Large intestine (tissue), 12 donors: ENCODE measurements at places on chromosomes 4 and X. TPM values are rescaled to one million over a fixed set of nuclear protein-coding genes. Genes with fewer than 3 reads are reported as not detected.

- DNase-seq: no peak
These were observed 169.9 kb upstream of the RBPJ start for GRCh38 chr4:26150948-26151347.

The SPON2 gene
- polyA plus RNA-seq: 54.6 TPM

The RAB9B gene
- 3.2 TPM for polyA plus RNA-seq

The HS3ST1 gene
- polyA plus RNA-seq: 1.4 TPM

DNA sequence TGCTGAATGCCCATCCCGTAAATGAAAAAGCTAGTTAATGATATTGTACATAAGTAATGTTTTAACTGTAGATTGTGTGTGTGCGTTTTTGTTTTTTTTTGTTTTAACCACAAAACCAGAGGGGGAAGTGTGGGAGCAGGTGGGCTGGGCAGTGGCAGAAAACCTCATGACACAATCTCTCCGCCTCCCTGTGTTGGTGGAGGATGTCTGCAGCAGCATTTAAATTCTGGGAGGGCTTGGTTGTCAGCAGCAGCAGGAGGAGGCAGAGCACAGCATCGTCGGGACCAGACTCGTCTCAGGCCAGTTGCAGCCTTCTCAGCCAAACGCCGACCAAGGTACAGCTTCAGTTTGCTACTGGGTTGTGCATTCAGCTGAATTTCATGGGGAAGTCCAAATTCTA lies at the start of gene SPP1:
Gene SPP1, plus strand, starts transcription at position 249 of the 400 bp plus-strand sequence. CDS start 1,182 bp downstream, outside the sequence.
- no peak for DNase-seq

The PCYT1B gene
- polyA plus RNA-seq: 3.8 TPM

The SCD5 gene
- polyA plus RNA-seq: 68.1 TPM

DNA sequence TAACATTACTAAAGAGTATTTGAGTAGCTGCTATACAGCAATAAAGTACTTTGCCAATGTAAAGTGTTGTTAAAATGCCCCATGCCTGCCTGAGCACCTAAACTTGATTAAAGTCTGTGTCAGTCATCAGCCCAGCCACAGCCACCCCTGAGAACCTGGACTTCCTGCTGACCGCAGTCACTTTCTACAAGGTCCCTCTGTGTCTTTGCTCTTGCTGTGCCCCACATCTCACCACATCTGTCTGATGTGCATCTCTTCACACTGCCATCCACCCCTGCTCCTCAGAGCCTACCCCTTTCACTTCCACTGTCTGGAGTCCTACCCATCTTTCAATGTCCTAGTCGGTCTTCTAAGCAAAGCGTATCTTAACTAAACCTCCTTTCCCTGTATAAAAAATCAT lies 25.7 kb downstream of the ALPK1 start:
- no peak for DNase-seq

GRCh38 chr4:85756938-85757337 lies 282.0 kb downstream of the ARHGAP24 start:
- DNase-seq: no peak

The F9 gene
- polyA plus RNA-seq: not detected

The SPANXA2 gene
- polyA plus RNA-seq: not detected

GRCh38 chrX:123990602-123991001 lies 29.1 kb downstream of the STAG2 start:
- DNase-seq: no peak

- no peak for DNase-seq
These were observed 153.8 kb downstream of the SPATA18 start for GRCh38 chr4:52204921-52205320.

DNA sequence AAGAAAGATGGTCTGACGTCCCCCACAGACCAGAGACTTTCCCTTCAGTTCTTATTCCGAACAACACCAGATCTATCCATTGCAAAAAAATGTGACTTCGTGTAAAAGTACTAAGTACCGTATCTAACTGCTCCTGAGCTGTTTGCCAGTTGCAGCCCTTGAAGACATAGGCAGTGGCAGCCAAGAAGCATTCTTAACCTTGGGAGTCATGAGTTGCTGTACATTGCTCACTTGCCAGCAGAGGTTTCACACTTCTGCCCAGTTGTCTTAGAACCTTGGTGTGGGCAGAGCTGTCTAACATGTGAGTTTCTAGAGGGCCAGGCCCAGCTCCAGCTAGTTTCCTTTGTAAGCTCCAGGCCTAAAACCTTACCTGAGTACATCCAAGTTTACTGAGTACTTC lies 10.5 kb upstream of the CHRDL1 start:
- DNase-seq: no peak

GRCh38 chr4:147332091-147332490 lies 148.8 kb upstream of the EDNRA start:
- no peak for DNase-seq

DNA sequence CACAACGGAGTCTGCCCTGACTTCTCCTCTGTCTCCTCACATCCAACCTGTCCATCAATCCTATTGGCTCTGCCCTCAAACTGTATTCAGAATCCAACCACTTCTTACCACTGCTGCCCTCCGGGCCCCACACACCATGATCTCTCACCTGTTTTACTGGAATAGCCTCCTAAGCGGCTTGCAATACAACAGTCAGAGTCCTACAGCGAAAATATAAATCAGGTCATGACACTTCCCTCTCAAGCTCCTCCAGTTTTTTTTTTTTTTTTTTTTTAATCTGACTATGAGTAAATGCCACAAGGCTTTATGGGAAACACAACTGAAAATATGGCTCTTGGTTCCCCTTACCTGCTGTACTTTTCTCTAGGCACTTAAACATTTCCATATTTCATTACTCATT lies 42.8 kb downstream of the SHISA3 start:
- DNase-seq: no peak
